CD4-positive, alpha-beta memory T cell (primary cell): ENCODE measurements at places on chromosomes 7 and 10. TPM values are rescaled to one million over a fixed set of nuclear protein-coding genes. Genes with fewer than 3 reads are reported as not detected.

ITPRID1 gene
- total RNA-seq = not detected

WNT8B gene
- not detected for total RNA-seq

DNA sequence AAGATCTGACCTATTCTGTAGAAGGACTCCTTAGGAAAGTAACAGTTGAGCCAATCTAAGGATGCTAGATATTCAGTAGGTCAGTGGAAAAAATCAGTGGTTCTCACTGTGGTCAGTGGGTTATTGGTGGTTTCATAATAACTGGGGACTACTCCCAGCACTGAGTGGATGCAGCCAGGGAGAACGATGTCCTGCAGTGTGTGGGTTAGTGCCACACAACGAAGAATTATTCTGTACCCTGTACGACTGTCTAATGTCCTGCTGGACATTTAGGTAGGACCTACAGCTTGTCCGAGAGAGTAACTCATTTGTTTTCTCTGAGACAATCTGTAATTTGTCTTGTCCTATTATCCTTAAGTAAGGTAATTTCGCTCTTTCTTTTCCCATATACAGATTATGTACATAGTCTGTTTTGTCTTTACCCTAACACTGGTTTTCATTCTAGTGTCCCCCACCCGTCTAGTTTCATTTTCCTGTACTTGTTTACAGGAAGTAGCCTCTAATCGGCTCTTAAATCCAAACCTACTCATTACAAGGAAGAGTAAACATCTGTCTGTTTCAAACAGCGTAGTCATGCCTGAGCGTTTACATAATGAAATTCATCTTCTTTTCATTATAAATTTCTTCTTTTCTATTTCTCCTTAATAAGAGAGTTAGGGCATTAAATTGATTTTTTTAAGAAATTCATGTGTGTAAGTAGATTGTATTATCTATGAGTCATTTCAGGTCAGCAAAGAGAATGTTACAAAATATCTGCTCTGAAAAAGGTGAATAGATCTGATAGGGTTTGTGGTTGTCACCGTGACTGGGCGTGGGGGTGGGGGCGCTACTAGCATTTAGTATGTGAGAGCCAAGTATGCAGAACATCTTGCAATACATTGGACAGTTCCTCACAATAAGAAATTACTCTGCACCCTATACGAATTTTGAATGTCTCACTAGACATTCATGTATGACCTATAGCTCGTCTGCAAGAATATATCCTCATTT, 8.3 kb upstream of the ZC3HAV1L start:
- H3K4me1 ChIP-seq = peaks cover 61% of the 10 kb centered on the region
- peak; percentile 63 for DNase-seq
- peaks cover 37% of the 10 kb centered on the region for H3K36me3 ChIP-seq

DNA sequence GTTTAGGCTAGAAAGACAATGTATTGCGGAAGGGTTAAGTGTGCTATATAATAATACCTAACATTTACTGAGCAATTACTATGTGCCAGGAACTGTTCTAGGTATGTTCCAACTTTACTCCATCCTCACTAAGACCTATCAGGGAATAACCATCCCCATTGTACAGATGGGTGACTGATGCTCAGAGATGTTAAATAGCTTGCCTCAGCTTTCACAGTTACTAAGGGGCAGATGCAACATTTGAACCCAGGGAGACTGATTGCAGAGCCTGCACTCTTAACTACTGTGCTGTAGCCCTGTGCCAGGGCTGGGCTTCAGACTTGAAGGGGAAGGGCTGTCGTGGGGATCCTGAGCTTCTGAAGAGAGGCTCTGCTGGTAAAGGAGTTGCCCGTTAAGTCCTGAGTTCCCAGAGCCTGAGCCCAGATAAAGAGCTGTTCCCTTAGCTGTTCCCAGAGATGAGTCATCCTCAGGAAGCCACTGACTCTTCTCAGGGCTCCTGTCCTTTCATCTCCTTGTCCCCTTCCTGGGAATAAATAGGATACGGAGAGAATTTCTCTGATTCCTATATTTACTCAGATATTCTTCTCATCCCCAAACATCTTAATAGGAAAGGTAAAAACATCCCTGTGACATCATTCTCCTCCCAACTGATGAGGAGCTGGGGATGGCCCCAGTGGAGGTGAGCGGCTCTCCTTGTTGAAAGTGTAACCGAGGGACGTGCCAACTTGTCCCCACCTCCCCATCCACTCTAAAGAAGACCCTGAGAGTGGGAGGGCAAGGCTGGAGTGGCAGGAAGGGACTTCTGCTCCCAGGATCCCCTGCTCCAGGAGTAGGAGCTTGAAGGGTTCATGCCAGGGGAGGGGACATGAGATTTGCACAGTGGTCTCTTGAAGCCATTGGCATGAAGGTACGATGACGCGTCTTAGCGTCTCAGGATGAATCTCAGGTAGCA, 28.0 kb upstream of the HABP2 start:
- DNase-seq = no peak
- H3K4me3 ChIP-seq = no peak overlapping the region
- H3K27me3 ChIP-seq = no peaks in the 10 kb centered on the region
- H3K27ac ChIP-seq = no peak overlapping the region
- no peaks in the 10 kb centered on the region for H3K36me3 ChIP-seq
- no peaks in the 10 kb centered on the region for H3K4me1 ChIP-seq

DNA sequence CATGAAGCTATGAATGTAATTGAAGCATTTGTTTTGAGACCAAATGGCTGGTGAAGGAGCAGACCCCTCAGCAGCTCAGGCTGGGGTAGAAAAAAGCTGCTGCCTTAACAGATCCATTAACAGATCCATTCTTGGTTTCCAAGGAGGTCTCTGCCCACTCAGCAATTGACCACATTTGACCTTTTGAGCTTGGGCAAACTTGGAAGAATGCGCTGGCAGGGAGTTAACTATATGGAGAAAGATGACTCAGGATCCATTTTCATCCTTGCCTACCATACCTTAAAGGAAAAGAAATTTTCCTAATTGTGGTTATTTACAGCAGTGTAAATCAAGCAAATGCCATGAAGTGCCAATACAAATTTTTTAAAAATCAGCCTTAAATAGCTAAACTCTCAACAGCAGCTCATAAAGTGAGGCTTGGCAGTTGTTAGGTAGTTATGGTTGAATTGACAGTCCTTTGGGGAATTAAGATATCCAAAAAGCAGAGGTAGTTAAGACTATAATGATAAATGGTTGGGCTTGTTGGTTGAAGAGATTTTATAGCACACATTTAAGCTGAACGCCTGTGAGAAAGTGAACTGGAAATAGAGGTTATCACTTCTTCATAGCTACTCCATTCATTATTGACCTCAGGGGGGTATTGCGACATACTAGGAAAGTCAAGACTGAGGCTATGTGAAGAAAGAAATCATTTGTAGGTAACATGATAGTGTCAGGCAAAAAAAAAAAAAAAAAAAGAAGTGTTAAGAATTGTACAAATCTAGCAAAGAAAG, 83.9 kb downstream of the MKX start:
- H3K36me3 ChIP-seq = no peaks in the 10 kb centered on the region
- DNase-seq = no peak
- no peak overlapping the region for H3K27ac ChIP-seq
